ENCODE measurements at places on chromosomes 2 and 18.

DNA sequence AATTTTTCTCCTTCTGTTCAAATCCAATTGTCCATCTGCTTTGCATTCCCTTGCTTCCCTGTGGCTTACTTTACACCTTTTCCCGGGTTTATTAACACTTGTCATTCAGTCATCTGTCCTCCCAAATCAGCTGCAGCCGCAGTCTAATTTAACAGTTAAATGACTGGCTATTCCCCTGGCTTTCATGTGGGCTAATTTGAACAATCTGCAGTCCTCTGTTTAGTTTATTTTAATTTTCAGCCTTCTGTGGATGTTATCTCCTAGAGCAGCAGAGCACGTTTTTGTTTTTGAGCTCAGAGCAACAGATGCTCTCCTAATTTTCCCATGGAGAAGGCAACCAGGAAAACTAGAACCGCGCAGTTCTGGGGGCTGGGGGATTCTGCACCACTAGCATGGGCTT lies 55.0 kb downstream of the MEP1B start:
- DNase-seq = no peak

DNA sequence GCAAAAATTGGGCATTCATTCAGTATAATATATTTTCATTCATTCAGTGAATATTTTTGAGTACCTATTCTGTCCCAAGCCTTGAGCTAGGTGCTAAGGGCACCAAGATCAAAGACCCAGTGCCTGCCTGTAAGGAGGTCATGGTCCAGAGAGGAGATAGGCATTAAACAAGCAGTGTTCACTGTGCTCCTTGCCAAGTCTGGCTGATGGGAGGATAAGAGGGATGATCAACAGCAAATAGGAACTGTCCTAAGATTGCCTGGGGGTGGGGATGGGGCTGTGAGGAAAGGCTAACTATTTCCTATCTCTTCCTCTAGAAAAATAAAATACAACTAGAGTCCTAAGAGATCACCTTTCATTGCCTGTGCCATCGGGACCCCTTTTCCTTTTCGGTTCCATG lies 60.4 kb downstream of the SETBP1 start:
- DNase-seq = no peak

GRCh38 chr2:112108178-112108832 lies 29.9 kb upstream of the FBLN7 start:
- no peak for DNase-seq

- no peak for DNase-seq
Observed at GRCh38 chr2:169732583-169733358, 861 bp upstream of the KLHL23 start.

GRCh38 chr2:207215308-207215707 lies 49.6 kb upstream of the KLF7 start:
- DNase-seq = no peak

GRCh38 chr2:227511239-227511930 lies 39.4 kb downstream of the AGFG1 start:
- no peak for DNase-seq

DNA sequence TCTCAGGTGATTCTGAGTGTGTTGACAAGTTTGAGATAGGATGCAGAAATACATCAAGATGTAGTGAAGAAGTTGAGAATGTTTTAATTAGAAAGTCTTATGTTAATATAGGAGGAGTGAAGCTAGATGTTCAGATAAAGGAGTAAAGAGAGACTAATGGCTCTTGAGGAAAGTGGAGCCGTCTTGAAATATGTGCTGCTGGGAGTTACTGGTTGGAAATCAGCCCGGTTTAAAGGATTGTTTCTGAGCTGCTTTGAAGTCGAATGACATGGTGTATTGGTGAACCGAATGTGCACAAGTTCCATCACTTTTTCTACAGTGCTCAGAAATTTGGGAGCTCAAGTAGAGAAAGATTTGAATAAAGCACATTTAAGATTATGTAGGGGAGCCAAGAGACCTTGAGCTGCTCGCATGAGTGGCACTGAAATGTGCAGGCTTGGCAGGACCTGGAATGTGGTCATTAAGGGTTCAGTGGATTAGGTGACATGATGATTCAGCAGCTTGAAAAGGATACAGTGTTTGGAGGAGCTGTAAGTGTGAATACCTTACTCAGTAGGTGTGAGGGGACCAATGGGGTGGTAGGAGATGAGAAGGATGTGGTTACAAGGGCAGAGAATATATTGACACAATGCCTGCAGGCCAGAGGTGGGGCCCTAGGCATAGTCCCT lies 68.6 kb downstream of the CAB39 start:
- no peak for DNase-seq

All from T-helper 17 cell (primary cell).